ENCODE measurements at places on chromosomes 3 and 15. TPM values are rescaled to one million over a fixed set of nuclear protein-coding genes. Genes with fewer than 3 reads are reported as not detected.

GRCh38 chr15:29952225-29952624 is 130.0 kb upstream of the TJP1 start:
- H3K4me3 ChIP-seq = no peak overlapping the region
- no peak for DNase-seq
- H3K36me3 ChIP-seq = no peaks in the 10 kb centered on the region
- no peaks in the 10 kb centered on the region for H3K4me1 ChIP-seq
- H3K27ac ChIP-seq = no peak overlapping the region

- DNase-seq = no peak
- peaks cover 16% of the 10 kb centered on the region for H3K36me3 ChIP-seq
- no peaks in the 10 kb centered on the region for H3K27me3 ChIP-seq
- H3K4me3 ChIP-seq = no peak overlapping the region
- no peaks in the 10 kb centered on the region for H3K4me1 ChIP-seq
- H3K27ac ChIP-seq = no peak overlapping the region
Observed at GRCh38 chr3:10269443-10269842, 21.2 kb downstream of the TATDN2 start.

DNA sequence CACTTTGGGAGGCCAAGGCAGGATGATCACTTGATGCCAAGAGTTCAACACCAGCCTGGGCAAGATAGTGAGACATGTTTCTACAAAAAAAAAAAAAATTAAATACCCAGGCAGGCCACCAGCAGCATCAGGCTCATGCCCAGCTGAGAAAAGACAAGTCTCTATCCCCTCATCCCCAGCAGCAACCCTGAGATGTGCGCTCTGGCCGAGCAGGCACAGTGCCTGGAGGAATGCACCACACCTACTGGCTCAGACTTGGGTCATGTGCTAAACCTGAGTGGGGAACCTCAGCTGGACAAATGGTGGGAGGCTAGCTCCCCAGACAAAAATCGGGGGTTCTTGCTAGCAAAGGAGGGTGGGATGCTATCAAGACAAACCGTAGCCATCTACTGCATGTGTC is 10.2 kb upstream of the CCDC174 start:
- no peaks in the 10 kb centered on the region for H3K27me3 ChIP-seq
- H3K27ac ChIP-seq = no peak overlapping the region
- no peaks in the 10 kb centered on the region for H3K4me1 ChIP-seq
- DNase-seq = no peak
- H3K4me3 ChIP-seq = no peak overlapping the region
- no peaks in the 10 kb centered on the region for H3K36me3 ChIP-seq

DNA sequence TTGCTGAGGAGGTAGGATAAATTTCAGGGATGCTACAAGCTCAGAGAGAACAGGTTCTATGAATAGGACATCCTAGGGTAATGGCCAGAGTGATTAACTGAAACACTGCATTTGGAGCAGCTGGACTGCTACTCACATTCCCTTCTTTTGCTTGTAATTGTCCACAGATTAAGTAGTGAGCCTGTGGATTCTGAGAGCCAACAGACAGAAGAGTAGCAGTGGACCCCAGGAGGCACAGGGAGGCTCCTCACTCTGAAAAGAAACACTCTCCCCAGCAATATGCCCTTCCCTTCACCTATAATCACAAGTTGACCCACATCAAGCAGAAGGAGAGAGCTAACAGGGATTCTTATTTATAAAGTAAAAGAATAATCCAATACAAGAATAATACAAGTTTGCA is 10.6 kb upstream of the RFX7 start:
- DNase-seq = no peak
- H3K27ac ChIP-seq = no peak overlapping the region
- H3K4me1 ChIP-seq = no peaks in the 10 kb centered on the region
- H3K27me3 ChIP-seq = no peaks in the 10 kb centered on the region
- no peak overlapping the region for H3K4me3 ChIP-seq

DNA sequence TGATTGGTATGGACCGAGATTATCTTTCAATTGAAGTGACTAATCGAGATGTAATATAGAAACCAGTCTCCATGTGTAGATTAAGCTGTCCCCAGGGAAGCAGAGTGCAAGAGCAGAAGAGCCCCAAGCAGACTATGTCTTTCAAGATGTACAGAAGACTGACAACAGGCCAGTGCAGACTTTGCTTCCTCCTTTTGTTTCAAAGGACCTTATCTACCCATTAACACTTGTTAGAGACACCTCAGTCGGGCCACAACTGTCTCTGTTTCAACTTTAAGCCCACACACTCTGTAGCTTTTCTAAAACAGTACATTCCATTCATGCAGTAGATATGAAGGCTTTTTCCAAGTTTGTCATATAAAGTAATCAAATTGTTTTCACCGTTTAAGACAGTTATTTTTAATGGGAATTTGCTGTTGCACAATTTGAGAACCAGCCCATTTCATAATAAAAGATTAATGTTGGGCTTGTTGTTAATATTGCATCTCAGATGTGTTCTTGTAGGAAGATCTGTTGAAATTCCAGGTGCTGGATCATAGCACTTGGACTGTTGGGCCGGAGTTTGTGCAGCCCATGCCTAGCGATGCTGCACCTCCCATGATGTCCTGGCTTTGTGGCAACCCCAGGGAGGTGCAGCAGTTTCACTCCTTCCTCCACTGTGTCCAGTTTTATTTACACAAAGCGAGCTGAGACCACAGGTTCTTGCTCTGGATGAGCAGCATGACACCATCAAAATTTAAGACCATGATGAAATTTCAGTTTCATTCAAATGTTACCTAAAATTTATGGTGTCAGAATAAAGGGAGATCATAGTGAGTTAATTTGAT is 12.4 kb downstream of the GORASP1 start:
- no peak overlapping the region for H3K4me3 ChIP-seq
- H3K4me1 ChIP-seq = no peaks in the 10 kb centered on the region

PIERCE2 gene
- total RNA-seq = 1.4 TPM

IQCB1 gene
- total RNA-seq = 31.2 TPM

CNTN6 gene
- total RNA-seq = not detected

TRIM42 gene
- total RNA-seq = not detected
